ENCODE measurements at places on chromosomes 2 and 18. TPM values are rescaled to one million over a fixed set of nuclear protein-coding genes. Genes with fewer than 3 reads are reported as not detected.

- DNase-seq: no peak
Observed at GRCh38 chr2:17442334-17442733, 75.9 kb downstream of the RAD51AP2 start.

DNA sequence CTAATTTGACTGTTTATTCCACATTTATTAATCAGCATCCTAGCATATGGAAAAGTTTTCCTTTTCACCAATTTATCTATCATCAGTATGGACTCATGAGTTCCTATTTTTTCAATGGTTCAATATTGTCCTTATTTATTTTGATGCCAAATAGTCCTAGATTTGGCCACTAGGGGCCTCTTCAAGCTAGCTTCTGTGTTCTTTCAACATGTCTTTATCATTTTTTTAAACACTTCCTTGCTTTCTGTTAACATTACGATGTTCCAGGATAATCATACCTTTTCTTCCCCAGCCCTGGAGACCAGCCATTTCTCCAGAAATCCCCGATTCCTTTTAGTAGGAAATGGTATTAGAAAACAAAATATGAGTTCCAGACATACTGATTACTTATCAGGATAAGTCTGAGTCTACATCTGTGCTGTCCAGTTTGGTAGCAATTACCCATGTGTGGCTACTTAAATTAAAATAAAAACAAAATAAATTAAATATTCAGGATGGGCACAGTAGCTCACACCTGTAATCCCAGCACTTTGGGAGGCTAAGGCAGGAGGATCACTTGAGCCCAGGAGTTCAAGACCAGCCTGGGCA, 70.6 kb downstream of the RPE start:
- no peak for DNase-seq

LRP2 gene
- not detected for polyA plus RNA-seq

DNA sequence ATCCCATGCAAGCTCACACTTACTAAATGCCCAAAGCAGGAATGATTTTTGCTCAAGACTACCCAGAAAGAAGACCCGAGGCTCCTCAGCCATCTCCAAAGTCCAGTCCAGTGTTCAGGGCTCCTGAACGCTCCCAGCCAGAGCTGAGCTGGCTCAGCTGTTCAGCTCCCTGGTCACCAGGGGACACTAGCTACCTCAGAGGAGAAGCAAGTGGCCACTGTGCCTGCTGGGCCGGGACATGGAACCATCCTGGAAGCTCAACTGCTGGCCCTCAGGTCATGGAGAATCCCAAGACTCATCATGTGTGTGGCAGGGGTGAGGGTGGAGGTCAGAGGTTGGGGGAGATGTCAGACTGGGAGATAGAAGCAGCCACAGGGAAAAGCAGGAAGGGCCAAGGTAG, 89.0 kb downstream of the GALNT14 start:
- no peak for DNase-seq

DNA sequence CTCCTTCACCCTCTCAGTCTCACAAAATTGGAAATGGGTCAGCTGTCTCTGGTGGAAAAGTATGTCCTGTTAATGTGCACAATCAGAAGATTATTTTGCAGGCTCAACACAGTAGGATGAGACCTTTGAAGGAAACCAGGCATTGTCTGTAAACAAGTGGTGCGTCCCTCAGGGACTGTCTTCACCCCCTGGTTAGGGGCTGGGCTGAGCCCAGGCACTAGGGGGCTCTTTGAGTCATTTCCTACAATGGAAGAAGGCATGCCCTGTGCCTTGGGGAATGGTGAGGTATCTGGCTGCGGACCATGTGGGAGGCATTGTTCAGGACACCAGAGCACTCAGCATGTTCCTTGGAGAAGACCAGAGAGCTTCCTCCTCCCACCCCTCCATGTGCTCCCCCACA, 26.8 kb downstream of the PKDCC start:
- no peak for DNase-seq

GRCh38 chr2:2805263-2805662, 474.2 kb upstream of the MYT1L start:
- DNase-seq: no peak

DNA sequence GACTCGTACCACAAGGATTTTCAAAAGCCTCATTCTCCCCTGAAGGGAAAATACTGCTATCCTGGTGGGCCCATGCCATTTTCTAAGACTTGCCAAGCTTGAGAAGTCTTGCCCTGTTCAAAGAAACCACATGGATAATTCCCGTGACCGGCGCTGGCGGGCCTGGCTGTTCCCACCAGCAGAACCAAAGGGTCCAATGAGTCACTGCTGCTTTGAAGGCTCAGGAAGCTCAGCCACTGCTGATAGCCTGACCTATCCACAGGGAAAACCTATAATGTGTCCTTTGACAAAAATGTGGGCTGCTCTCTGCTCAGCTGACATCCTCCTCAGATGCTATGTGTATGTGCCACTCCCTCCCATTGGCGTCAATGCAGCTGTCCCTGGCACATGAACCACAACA, 137.9 kb upstream of the RAB12 start:
- no peak for DNase-seq

GRCh38 chr2:58182527-58182926, 58.6 kb downstream of the FANCL start:
- DNase-seq: no peak

FAM228A gene
- 0.23 TPM for polyA plus RNA-seq

GRCh38 chr2:37090019-37090477, 5.7 kb downstream of the GPATCH11 start:
- no peak for DNase-seq

DNA sequence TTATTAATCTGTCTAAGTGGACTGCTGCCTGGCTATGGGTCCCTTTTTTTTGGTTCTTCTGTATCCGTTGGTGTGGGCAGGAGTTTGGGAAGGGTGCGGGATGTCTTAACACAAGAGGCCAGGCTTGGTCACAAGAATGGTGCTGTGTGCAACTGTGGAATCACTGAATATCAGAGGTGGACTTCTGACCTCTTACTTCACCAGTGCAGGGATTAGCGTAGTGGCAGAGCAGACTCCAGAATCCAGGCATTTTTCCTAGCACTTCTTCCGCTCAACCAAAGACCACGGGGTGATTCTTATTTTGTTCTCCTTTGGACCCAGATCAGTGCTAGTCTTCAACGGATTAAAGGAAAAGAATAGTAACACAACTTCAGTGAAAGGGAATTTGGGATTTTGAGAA, 254.3 kb upstream of the TNP1 start:
- DNase-seq: no peak

CCBE1 gene
- 0.18 TPM for polyA plus RNA-seq

CARF gene
- polyA plus RNA-seq: 0.81 TPM
